Common myeloid progenitor, CD34-positive (primary cell): ENCODE measurements at places on chromosomes 2 and 18.

DNA sequence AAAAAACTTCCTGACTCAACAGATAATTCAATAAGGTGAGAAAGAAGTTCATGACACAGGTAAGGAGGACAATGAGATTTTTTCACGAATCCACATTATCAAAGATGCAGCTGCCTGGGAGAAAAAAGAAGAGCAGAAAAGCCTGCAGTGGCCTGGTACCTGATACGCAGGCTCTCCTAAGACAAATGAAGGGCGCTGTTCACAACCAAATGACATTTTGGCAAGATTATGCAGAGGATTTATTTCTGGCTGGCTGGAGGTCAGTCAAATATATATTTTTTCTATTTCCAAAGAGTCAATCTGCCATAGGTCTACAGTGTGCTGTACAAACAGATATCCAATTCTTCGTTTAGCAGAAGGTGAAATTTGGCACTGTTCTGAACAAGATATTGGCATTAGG, 257.3 kb downstream of the STK39 start:
- DNase-seq = no peak

DNA sequence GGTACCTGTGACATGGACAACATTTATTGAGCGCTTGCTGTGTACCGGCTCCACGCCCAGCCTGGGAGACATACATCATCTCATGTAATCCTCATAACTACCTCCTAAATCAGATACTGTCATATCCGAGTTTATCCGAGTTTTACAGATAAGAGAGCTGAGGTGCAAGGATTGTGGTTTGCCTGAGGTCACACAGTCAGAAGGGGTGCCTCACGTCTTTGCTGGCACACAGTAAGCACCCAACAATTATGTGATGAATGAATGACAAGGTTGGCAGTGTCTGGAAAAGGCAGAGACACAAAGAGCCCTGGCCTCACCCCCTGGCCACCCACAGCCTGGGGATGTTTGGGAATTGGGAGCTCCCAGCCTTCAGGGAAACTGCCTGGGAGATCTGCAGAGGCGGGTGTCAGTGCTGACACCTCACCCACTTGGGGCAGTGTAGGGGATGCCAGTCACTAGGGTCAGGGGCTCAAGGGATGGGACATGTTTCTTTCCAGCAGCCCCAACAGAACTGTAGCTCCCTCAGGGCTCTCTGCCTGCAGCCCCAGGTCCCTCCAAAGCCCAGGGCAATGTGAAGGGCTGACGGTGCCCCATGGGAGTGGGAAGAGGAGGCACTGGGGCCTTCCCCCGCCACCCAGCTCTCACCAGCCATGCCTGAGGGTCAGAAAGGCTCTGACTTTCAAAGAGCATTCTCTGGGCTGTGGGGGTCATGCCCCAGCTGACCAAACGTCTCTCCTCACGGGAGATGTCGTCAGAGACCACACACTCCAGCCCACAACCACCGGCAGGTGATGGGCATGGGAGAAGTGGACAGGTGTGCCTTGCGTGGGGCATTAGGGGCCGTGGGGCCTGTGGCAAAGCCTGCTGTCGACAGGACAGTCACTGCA, 157.5 kb downstream of the ZFP36L2 start:
- DNase-seq = no peak

DNA sequence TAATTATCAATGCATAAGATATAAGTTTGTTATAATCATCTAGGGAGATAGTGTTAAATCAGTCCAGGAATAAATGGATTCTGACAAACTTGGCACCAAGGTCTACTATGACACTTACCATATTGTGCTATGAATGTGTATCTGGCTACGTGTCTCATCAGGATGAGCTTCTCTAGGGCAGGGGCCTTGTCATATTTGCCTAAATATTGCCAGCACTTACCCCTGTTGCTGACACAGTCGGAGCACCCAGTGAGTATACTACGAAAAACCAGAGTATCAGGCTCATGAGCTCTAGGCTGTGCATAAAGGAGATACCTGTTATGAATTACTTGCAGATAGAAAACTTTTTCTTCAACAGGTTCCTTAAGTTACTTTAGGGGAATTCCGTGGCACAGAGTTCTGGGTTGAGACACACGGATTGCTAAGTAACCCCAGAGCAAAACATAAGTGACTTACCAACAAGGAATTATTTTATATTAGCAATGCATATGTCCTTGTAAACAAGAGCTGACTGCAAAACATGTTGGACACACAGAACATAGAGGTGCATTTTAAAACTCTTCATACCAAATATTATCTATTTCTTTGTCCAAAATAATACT, 7.7 kb upstream of the TTC39C start:
- DNase-seq = no peak

DNA sequence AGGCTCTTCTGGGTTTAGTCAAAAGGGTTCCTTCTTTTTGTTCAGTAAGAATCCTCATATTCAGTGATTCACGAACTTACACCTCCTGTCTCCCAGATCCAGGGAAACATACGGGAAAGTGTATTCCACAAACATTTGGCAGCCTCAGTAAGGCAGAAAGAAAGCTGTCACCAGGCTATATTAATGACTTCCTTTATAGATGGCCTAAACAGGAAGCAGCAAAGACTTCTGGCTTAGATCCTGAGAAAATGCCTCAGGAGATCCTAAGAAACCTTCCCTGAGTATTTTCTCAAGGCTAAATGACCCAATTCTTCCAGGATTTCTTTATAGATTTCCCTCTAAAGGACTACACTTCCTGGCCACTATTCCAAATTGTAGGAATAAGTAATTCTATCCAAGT, 1995.5 kb upstream of the CELF4 start:
- DNase-seq = no peak

- no peak for DNase-seq
These were observed 5.3 kb upstream of the CEP68 start for GRCh38 chr2:65050931-65051330.

GRCh38 chr18:59268721-59269562, 4.3 kb downstream of the RAX start:
- DNase-seq = peak; percentile 79

- DNase-seq = no peak
These were observed 78.4 kb downstream of the SEPTIN10 start for GRCh38 chr2:109535217-109535946.

DNA sequence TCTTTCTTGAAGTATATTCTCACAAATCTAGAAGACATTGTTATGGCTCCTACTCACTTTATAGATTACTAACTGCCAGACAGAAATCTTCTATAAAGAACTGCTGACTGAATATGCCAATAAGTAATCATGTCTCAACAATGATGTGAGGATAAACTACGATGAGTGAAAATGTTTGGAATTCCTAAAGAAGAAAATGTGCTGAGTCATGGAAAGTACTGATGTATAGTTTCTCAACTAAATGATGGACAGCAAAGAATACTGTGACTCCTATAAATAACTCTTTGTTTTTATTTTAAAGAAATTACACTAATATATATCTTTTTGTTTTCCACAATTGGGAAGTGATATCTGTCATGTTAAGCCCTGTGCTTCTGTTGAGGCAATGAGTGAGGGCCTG, 232.9 kb downstream of the LNPK start:
- DNase-seq = no peak

GRCh38 chr18:63148449-63149301, 170.9 kb downstream of the BCL2 start:
- no peak for DNase-seq

DNA sequence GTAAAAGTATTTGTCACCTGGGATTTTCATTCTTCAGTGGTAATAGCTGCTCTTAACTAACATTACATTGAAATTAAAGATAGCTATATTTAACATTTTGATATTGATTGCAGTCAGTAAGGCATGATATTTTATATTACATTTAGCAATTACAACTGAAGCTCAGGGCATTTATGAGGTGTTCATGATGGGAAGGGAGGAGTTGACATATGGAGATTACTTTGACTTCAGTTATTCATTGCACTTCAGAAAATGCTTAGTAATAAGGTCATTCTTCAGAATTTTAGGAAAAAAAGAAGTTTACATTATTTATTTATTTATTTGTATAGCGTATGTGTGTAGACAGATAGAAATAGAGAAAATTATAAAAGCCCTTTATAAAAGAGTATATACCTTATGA, 352.0 kb downstream of the GALNT13 start:
- DNase-seq = no peak

DNA sequence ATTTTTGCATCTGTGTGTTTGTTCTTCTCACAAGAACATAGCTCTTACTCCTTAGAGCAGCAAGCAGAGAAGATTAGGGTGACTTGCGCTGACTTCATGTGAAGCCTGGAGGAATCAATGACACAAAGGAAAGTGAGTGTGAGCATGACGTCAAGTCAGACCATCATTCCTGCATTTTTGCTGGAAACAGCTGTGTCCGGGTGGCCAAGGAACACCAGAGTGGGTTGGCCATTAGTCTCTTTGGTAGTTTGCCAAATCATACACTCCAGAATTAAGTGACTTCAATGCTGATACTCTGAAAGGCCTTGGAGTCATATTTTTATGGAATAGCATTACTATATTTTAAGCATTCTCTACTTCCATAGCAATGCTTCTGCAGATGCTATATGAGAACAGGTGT, 597.2 kb downstream of the DCDC2C start:
- no peak for DNase-seq

DNA sequence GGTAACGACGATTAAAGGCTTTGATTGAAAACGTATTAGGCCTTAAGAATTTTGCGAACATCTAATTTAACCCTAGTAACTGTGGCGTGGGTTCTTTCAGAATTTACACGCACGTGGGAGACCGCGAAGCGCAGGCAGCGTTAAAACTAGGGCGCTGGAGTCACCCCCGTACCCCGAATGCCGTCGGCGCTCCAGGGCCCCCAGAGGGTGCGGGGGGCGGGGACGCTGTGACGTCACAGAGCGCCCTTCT, 673 bp upstream of the SMCHD1 start:
- peak; percentile 67 for DNase-seq

- DNase-seq = peak; percentile 48
These were observed 392.7 kb upstream of the FANCL start for GRCh38 chr2:58633613-58634365.

DNA sequence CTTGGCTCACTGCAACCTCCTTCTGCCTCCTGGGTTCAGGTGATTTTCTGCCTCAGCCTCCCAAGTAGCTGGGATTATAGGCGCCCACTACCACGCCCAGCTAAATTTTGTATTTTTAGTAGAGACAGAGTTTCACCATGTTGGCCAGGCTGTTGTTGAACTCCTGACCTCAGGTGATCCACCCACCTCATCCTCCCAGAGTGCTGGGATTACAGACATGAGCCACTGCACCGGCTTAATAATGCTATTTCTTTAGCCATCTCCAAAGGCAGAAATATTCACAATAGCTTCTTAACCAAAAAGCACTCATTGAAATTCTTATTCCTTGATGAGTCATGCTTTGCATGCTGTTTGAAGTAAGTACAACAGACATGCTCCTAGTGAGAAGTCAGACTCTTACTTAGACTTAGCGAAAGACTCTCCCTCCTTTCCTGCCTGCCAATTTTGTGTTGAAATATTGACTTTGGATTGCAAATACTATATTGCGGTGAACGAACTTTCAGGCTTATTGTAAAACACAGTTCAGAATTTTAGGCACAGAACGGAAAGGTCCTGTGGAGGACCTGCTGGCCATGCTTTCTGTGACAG, 4.4 kb downstream of the ACTR3 start:
- DNase-seq = no peak

DNA sequence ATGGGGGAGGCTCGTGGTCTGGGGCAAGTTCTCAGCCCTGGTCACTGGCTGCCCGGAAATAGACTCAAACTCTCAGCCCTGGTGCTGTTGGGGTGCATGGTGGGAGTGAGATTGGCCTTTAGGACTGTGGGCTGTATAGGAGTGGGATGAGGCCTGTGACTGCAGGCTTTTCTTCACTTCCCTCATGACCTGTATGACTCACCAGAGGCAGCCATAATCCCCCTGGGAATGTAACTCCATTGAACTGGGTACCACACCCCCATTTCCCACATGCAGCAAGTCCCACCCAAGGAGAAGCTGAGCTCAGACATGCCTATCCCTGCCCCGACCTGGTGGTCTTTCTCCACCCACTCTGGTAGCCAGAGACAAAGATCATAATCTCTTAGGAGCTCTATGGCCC, 177.7 kb upstream of the OSR1 start:
- no peak for DNase-seq

DNA sequence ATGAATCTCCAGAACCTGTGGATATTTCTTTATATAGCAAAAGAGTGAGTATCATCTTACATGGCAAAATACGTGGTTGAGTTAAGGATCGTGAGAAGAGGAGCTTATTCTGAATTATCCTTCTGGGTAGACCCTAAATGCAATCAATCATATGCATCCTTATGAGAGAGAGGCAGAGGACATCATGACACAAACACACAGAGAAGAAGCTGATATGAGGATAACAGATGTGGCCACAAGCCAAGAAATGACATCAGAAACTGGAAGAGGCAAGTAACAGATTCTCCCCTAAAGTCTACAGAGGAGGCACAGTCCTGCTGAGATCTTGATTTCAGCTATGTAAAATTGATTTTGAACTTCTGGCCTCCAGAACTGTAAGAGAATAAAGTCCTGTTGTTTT, 730.2 kb upstream of the ZNF804A start:
- DNase-seq = no peak

DNA sequence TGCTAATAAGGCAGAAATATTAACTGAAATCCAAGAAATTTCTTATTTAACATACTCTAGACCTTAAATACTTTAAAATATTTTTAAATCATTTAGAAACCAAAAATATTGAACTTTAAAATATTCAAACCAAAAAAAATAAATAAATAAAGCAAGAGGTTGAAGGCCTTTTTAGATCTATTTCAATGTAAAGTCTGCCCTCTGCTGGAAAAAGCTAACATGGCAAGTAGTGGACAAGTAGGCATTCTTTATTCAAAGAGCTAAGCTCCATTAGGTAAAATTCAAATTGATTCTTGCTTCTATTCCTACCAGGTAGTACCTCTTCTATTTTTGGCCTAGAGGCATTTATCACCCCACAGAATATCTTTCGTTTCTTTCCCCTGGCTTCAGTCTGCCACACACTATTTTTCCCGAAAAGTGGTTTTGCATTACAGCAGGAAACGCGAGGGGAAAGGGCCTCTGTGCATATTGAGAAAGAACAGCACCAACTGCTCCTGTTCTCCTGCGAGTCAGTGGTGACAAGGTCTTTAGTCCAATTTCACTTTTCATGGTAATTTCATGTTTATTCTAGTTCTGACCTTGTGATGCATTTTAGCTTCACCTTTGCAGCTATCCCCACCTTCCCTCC, 20.4 kb downstream of the IFIH1 start:
- DNase-seq = peak; percentile 83

- peak; percentile 52 for DNase-seq
These were observed 20.8 kb downstream of the CRIM1 start for GRCh38 chr2:36376319-36376765.

DNA sequence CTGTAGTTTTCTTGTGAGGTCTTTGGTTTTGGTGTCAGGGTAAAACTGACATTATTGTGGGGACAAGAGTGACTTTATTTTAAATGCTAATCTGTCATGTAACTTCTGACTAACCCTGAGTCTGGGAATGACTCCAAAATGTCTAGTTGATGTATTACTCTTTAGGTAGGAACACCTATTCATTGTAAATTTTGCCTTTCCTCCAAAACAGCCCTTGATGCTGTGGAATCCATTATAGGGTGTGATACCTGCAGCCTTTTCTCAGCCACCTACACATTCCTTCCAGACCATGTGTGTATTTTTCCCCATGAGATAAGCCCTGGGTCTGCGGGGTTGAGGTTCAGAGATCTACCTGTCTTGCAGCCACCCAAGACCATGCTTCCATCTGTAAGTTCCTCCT, 4.1 kb upstream of the PRR30 start:
- no peak for DNase-seq
